Keratinocyte (primary cell): ENCODE measurements at places on chromosomes 7 and 10.
A peak's percentile ranks its signal among the peaks of the same experiment; 100 is the strongest.

- no peak for DNase-seq
Measured at GRCh38 chr10:60237977-60238758, 151.5 kb downstream of the ANK3 start.

GRCh38 chr10:8054494-8055407 lies at the start of gene GATA3:
GATA3 (plus strand) TSS chr10:8054688; CDS start chr10:8055656, 968 bp downstream.
- peak; percentile 60 for DNase-seq

GRCh38 chr10:86263209-86263608 lies 103.4 kb downstream of the GRID1 start:
- no peak for DNase-seq

- peak; percentile 75 for DNase-seq
Measured at GRCh38 chr10:4541292-4541691, 284.7 kb upstream of the AKR1E2 start.

- no peak for DNase-seq
Measured at GRCh38 chr10:21934307-21934706, 69.2 kb downstream of the DNAJC1 start.

DNA sequence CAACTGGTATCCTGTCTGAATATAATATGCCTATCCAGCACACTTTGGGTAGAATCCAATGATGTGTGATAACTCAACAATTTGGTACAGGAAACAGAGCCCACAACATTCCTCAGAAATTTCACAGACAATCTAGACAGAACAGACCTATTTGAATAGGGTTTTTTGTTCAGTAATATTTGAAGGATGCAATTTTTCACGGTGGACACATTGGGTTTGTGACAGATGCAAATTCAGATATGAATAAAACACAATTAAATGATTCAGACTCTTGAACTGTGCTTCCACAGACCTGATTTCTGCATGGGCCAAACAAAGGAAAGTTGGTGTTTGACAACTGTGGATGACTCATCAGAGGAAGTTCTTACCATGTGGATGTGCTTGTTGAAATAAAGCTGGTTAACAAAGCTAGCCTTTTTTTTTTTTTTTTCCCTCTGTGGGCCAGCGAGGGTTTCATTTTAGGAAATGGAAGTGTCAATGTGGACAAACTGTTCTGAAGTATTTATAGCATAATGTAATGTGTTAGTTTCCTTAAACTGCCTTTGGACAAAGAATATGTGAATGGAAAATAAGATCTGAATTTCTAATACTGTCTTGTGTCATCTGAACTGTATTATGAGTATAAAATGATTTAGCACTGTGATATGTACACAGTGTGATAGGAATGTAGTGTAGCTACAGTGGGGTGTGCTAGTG lies 43.2 kb upstream of the FAM133B start:
- peak; percentile 77 for DNase-seq

- no peak for DNase-seq
Measured at GRCh38 chr7:115678086-115678982, 352.2 kb downstream of the TFEC start.

- DNase-seq, result no peak
Measured at GRCh38 chr10:69090685-69091084, 2.8 kb downstream of the SRGN start.

DNA sequence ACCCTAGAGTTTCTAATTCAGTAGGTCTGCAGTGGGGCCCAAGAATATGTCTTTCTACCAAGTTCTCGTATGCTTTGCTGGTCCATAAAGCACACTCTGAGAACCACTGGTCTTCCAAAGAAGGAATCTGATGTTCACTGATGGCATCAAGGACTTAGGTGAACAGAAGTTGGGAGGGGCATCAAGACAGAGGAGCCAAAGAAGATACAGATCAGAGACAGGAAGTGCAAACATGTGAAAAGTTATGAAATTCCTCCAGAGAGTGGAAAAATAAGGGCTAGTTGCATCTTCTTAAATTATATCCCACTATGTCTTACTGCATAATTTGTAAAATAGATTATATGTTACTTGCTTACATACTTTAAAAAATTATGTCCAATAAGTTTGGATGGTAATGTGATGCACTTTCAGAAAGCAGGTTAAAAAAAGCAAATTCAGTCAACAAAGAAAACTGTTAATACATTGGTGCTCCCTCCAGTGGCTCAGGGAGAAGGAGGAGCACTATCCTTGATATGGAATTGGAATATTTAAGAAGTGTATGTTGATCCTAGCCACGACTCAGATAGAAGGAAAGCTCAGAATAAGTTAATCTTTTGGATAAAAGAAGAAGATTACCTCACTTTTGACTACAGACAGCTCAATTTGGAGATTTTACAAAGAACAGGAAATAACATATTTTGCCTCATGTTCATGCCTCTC lies 35.8 kb downstream of the CREB3L2 start:
- no peak for DNase-seq

- DNase-seq, result no peak
Measured at GRCh38 chr7:131606346-131607290, 50.2 kb upstream of the PODXL start.

DNA sequence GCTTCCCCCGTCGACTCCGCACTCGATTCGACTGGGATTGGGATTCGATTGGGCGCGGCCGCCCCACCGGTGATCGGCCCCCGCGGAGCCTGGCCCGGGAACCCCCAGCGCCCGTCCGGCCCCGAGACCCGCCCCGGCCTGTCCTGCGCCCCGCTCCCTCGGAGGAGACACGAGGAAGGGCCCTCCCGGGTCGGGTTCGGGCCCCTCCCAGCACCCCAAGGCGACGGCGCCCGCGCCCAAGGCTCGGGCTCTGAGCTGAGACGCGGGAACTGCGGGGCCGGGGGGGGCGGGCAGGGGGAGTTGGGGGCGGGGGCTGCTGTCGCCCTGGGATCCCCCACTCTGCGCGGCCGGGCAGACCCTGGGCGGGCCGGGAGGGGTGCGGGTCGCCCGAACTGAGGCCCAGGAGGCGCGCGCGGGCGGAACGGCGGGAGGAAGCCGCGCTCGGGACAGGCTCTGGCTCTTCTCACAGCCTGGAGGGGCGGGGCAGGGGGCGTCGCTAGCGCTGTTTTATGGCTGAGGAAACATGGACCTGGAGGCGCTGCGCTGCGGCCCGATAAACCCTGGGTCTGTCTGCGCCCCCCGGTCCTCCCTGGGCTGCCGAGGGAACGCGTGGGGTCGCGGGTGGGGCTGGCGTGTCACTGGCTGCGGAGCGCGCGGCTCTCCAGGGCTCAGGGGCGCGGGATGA lies 1.7 kb upstream of the NKX6-2 start:
- DNase-seq, result no peak

DNA sequence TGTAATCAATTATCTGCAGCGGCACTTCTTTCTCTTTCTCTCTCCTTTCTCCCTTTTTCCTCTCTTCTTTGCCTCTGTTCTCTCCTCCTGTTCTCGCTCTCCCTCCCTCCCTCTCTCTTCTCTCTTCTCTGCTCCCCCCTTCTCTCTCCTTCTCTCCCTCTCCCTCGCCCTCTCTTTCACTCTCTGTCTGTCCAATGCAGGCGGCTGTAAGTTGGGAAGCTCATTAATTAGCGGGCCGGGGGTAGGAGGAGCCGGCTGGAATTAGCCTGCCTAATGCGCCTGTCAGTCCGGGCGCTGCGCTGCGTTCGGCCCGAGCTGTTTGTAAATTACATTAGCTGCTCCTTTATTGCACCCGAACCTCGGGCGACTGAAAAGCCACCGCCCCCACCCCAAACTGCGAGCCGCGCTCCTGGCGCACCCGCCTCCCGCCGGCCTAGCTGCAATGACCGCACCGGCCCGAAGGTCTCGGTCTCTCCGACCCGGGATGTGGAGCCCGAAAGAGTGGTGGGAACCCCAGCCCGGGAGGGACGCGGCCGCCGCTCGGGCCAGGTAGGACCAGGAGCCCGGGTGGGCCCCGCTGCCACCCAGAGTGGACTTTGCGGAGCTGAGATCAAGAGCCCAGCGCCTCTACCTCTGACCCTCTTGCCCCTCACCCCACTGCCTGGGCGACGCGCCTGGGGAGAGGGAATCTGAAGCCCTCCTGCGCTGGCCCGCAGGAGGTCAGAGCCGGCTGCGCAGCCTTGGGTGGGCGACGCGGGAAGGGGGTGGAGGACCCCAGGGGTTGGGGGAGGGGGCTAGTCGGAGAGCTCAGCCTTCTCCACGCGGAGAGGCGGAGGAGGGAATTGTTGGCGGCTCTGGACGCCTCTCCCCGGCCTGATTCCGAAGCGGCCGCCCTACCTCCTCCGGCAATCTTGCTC lies at the start of gene LBX1:
TSS of gene LBX1 (minus strand) at position 198 of the 917 bp plus-strand sequence. CDS start 648 bp downstream, outside the sequence.
- no peak for DNase-seq

- no peak for DNase-seq
Measured at GRCh38 chr10:120506674-120507073, 49.6 kb downstream of the PLPP4 start.

DNA sequence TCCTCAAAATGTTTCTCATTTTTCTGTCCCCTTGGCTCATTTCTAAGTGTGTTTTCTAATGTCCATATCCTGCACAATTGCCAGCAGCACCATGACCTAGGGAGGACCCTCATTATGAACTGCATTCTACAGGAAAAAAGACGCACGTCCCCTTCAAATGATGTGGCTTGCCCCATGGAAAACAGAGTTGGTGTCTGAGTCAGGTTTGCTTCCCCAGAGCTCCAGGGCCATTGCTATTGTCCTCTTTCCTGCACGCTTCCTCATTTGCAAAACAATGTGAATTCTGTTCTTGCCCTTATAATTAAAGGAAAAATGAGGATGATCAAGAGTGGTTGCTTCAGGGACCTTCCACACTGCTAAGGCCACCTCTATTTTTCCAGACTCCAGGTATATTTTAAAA lies 14.7 kb upstream of the ASB4 start:
- no peak for DNase-seq

DNA sequence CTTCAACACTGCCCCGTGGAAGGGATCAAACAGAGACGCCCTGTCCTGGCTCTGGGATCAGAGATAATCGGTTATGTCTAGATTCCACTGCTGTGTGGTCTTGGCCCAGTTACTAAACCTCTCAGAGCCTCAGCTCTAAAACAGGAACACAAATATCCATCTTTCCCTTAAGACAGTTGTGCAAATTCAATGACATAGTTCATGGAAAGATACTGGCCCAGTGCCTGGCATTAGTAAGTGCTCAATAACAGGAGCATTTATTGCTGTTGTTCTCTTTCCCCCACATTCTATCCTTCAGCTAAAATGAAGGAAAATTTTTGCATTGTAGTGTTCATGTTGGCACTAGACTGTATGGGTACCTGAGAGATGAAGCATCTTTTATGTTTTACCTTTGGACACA lies 58.6 kb downstream of the TACC2 start:
- DNase-seq, result no peak

- no peak for DNase-seq
Measured at GRCh38 chr10:29522918-29523317, 111.9 kb downstream of the SVIL start.

- no peak for DNase-seq
Measured at GRCh38 chr7:28893888-28894287, 64.2 kb downstream of the TRIL start.

GRCh38 chr10:114556236-114557122 lies 101.6 kb downstream of the ABLIM1 start:
- DNase-seq, result no peak

DNA sequence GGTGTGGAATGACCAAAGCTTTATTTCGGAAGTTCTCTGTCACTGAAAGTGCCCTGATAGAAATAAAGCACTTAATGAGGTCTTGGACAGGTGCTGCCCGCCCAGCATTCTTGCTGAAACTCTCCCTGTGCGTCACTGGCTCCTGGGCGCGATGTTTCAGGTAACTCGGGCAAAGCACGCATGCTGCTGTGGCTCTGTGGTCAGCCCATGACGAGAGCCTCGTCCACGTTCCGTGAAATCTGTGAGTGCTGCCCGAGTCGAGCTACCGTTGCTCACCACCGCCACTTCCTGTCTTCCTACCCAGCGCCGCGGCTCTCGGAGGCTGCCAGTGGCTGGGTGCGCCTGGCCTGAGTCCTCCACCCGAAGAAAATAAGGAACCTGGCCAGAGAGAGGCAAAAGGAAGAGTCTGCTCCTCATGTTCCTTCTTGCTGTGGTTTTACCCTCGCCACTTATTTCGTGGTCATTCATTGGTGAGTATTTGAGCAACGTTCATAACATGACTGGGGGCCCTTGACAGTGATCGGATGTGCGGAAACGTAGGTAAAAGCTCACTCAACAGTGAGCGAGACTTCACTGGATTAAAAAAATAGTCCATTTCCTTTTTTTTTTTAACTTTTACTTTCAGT lies 95.5 kb downstream of the MAP3K8 start:
- DNase-seq, result no peak

GRCh38 chr10:123044391-123044790 lies 35.6 kb downstream of the ACADSB start:
- no peak for DNase-seq

DNA sequence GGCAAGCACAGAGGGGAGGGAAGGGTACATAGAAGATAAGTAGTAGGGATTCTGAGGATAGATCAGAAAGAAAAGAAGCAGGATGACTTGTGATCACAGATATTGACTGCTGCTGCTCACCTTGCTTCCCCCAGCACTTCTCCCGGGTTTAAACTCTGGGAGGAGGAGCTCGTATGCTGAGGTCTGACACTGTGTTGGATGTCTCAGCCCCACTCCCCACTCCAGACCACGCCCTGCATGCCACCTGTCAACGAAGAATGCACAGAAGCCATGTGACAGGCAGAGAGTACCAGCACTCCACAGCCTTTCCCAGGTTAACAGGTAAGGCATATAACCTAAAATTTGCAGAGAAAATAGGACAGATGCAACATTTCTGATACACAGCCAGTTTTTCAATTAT lies 388.9 kb downstream of the TNS3 start:
- no peak for DNase-seq

GRCh38 chr10:124648738-124649137 lies 95.4 kb downstream of the FAM53B start:
- peak; percentile 69 for DNase-seq

- DNase-seq, result peak; percentile 94
Measured at GRCh38 chr7:151754142-151754590, 122.7 kb downstream of the PRKAG2 start.

GRCh38 chr7:42947521-42947920 lies 15.3 kb downstream of the MRPL32 start:
- DNase-seq, result no peak

GRCh38 chr7:26525398-26526264 lies 234.0 kb downstream of the SNX10 start:
- no peak for DNase-seq

DNA sequence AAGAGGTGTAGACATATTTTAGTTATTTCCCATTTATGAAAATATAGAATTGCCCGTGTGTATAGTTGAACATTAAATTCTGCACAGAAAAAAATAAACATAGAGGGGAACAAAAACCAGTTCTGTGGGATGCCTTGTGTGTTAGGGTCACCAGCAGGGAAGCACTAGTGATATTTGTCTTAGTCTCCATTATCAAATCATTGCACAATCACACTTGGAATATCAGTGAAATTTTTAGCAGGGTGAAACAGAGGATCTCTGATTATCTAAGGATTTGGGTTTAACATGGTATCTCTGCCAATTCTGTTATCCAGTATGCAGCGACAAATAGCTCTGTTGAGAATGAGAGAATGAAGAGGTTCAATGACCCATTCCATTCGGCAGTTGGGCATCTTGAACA lies 496.0 kb upstream of the POM121L12 start:
- no peak for DNase-seq
